ENCODE measurements at places on chromosomes 1 and 21. TPM values are rescaled to one million over a fixed set of nuclear protein-coding genes. Genes with fewer than 3 reads are reported as not detected.

- no peaks in the 10 kb centered on the region for H3K36me3 ChIP-seq
- H3K27me3 ChIP-seq = no peaks in the 10 kb centered on the region
- DNase-seq = no peak
- H3K4me1 ChIP-seq = peaks cover 40% of the 10 kb centered on the region
- no peak overlapping the region for H3K27ac ChIP-seq
Observed at GRCh38 chr1:8665833-8666232, 151.6 kb downstream of the RERE start.

DNA sequence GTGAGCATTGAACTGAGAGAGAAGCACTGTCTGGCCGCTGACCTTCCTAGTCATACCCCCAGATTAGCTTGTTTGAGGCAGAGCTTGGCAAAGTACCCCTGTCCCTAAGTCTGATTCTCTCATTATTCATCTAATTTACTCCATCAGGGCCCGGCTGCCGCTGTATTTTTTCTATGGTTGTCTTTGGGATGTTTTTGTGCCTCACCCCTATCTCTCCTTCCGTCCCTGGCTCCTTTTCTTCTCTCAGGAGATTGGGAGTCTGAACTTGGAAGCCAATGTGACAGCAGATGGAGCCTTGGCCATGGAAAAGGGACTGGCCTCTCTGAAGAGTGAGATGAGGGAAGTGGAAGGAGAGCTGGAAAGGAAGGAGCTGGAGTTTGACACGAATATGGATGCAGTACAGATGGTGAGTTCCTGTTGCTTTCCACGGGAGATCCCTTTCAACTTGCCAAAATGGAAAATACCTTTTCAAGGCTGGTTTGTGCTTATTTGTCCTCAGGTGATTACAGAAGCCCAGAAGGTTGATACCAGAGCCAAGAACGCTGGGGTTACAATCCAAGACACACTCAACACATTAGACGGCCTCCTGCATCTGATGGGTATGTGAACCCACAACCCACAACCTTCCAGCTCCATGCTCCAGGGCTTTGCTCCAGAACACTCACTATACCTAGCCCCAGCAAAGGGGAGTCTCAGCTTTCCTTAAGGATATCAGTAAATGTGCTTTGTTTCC is 53.9 kb downstream of the LAMC2 start:
- DNase-seq = no peak
- peaks cover 3% of the 10 kb centered on the region for H3K4me1 ChIP-seq
- no peak overlapping the region for H3K4me3 ChIP-seq

Gene GPR52
- 7.3 TPM for total RNA-seq

Gene FAM72D
- total RNA-seq = 0.52 TPM

Data from lung (tissue), 17 donors.